ENCODE measurements at places on chromosomes 5 and 9.
A peak's percentile ranks its signal among the peaks of the same experiment; 100 is the strongest.

GRCh38 chr9:16368237-16369087, 502.0 kb downstream of the BNC2 start:
- DNase-seq, result no peak

DNA sequence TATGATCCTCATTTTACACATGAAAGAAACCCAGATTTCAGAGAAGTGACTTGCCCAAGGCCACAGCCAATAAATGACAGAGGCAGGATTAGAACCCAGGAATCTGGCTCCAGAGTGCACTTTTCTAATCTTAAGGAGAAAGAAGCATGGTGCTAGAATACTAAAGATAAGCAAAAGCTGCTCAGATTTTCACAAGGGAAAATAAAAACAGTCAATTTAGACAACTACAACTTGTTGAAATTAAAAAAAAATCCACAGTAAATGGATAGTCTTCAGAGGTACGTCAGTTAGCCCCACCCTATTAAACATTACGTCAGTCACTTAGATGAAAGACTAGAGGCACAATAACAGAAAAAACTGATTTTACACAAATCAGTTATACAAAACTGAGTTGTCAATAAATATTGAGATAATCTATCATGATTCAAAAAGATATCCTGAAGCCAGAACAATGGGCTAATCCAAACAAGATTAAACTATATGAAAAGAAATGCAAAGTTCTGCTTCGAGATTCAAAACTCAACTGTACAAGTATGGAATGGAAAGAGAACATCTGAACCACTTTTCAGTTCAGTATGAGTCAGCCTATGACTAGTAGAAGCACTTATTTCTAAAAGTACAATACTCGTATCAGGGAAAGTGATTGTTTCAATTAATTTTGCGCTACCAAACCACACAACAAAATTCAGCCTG, 9.3 kb downstream of the TMEM245 start:
- DNase-seq, result peak; percentile 64

DNA sequence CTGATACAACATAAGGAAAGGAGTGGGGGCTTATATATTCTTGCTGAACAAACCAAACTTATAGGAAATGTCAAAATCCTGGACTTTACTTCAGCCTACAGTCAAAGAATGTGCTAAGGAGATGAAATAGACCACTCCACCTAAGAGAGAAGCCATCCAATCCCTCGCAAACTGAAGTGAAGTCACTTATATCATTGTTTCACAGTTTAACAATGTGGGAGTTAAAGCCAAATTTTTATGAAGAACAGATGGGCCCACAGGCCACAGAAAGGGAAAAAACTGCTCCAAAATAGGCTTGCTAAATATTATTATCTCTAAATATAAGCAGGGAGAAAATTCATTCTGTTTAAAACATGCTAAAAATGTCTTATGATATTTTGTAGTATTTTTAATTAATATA, 233.3 kb downstream of the GAS1 start:
- DNase-seq, result no peak

- no peak for DNase-seq
These were observed 108.3 kb downstream of the DENND1A start for GRCh38 chr9:123821619-123822018.
